ENCODE measurements at places on chromosomes 11 and 22.

- DNase-seq = no peak
These were observed 14.9 kb downstream of the USP47 start for GRCh38 chr11:11856638-11857037.

GRCh38 chr22:48507171-48507570 lies 1320.5 kb downstream of the BRD1 start:
- DNase-seq = no peak

DNA sequence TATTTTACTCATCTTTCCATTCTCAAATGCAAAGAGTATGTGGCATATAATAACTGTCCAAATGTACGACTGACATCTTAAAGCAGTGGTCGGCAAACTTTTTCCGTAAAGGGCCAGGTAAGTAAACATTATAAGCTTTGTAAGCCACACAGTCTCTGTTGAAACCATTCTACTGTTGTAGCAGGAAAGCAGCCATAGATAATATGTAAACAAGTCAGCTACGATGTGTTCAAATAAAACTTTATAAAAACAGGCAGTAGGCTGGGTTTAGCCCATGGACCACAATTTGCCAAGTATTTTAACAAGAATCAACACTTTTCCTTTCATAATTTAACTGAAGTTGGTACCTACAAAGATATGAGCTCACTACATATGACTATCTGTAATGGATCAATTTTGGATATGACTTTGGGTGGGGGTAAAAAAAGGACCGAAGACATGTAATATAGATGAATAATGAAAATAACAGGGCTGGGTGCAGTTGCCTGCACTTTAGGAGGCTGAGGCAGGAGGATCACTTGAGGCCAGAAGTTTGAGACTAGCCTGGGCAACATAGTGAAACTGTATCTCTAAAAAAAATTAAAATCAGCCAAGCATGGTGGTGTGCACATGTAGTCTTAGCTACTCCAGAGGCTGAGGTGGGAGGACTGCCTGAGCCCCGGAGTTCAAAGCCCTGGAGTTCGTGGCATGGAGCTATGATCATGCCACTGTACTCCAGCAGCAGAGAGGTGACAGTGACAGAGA lies 5.7 kb downstream of the RDX start:
- no peak for DNase-seq

DNA sequence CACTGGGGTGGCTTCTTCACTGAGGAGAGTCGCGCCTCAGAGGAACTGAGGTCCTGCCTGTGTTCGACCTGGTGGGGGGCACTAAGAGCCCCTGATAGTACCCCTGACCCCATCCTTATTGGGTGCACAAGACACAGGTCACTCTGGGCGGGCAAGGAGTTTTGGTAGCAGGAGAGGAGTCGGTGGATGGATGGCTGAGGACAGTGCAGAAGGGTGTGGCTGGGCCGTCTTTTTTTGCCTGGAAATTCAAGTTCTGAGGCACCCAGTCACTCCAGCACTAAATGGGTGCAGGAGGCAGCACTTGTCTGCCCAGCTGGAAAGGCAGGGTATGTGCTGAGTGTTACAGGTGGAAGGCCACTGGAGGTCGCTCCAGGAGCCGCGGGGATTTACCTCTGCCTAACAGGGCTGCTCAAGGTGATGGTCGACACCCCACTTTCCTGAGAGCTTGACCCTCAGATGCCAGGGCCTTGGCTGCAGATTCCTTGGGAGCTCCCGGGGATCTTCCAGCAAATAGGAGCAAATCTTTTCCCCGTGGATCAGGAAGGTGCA lies 960 bp downstream of the TSSC4 start:
- no peak for DNase-seq

DNA sequence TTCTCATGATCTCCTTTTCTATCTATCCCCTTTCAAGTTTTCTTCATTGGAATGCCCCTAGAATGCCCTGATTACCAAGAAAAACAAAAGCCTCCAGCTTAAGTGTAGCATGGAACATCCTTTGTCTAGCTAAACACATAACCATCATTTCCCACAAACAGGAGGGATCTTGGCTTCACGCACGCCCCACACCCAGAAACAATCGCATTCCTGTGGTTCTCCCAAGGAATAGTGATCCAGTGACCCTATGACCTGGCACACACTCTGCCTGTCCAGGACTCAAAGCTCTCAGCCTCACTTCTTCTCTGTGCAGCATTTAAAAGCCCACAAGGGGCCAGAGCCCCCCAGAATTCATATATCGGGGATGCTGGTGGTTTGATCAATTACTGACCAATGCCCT lies 9.3 kb upstream of the POU2AF1 start:
- DNase-seq = no peak

DNA sequence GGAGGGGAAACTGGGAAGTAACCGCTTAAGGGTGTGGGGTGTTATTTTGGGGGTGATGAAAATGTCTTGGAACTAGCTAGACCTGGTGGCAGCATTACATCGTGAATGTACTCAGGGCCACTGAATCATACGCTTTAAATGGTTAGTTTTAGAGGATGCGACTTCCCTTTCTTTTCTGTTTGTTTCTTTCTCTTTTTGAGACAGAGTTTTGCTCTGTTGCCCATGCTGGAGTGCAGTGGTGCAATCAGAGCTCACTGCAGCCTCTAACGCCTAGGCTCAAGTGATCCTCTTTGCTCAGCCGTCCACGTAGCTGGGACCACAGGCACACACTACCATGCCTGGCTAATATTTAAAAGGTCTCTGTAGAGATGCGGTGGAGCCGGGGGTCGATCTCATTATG lies 5.6 kb upstream of the MIAT start:
- DNase-seq = no peak
